ENCODE measurements at places on chromosomes 5 and 9.

GRCh38 chr5:72518001-72518683 lies 10.9 kb upstream of the ZNF366 start:
- no peak for DNase-seq

DNA sequence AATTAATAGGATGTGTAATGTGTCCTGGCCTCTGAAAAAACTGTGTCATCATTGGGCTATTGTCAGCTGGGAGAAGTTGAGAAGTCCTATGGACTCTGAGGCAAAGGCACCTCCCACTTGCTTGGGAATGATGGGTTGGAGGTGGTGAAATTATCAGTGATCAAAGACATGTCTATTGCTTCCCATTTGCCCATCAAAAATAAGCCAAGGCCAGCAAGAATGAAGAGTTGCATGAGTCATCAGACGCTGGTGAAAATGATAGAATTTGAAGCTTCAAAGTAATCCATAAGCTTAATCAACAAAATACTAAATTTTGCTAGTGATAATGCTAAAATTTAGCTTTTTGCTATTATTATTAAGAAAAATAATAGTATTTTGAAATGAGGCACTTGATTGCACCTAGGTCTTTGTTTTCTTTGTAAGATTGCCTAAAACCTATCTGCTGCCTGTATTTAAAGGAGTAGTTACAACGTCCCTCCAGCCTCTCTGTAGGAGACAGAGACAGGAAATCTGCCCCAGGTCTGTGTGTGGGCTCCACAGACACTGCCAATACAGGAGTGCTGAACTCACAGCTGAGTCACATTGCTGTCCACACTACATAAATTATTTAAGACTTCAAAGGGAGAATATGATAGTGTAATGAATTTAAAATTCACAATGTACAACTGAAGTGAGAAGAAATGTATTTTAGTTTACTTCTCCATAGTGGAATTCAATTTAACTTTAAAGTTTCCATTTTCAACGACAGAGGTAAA lies 48.4 kb upstream of the APC start:
- no peak for DNase-seq

DNA sequence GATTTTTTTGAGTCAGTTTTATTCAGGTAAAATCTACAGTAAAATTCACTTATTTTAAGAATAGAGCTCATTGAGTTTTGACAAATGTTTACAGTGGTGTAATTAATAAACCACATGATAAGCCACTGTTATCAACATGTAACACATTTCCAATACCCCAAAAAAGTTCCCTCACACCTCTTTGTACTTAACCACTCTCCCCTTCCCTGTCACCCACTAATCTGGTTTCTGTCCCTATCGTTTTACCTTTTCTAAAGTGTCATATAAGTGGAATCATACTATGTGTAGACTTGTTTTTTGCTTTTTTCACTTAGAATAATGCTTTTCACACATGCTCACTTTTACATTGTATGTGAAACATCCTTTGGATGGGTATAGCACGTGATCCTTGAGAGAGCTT lies 127.2 kb downstream of the KDM4C start:
- no peak for DNase-seq

GRCh38 chr5:155728146-155728856 lies 598.7 kb upstream of the SGCD start:
- no peak for DNase-seq

DNA sequence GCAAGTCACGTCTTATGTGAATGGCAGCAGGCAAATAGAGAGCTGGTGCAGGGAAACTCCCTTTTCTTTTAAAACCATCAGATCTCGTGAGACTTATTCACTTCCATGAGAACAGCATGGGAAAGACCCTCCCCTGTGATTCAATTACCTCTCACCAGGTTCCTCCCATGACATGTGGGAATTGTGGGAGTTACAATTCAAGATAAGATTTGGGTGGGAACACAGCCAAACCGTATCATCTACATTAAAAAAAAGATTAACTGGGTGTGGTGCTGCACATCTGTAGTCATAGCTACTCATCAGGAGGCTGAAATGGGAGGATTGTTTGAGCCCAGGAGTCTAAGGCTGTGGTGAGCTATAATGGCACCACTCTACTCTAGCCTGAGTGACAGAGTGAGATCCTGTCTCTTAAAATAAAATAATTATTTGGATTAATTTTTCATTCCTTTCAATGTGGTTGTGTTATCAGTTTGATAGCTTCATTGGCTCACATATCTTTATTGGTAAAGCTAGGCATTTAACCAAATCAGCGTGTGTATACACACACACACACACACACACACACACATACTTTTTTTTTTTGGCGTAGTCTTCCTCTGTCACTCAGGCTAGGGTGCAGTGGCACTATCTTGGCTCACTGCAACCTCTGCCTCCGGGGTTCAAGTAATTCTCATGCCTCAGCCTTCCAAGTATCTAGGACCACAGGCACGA lies 21.8 kb downstream of the DENND4C start:
- no peak for DNase-seq

DNA sequence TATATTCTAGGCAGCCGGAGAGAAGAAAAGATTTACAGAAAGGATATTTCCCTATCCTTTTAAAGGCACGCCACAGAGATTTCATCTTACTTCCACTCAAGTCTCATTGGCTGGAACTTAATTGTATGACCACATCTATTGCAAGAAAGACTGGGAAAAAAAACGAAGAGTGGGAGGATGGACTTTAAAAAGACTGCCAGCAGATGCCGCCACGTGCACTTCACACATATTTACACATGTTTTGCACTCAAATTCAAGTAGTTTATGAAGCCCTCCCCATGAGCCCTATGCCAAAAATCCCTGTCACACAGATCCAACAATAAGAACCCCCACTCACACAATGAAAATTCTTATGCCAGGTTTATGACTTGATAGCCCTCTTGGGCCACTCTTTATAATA lies 138.5 kb upstream of the TYRP1 start:
- DNase-seq = no peak

All from H54 (cell line).